ENCODE measurements at places on chromosomes 7 and 10. TPM values are rescaled to one million over a fixed set of nuclear protein-coding genes. Genes with fewer than 3 reads are reported as not detected.

DNA sequence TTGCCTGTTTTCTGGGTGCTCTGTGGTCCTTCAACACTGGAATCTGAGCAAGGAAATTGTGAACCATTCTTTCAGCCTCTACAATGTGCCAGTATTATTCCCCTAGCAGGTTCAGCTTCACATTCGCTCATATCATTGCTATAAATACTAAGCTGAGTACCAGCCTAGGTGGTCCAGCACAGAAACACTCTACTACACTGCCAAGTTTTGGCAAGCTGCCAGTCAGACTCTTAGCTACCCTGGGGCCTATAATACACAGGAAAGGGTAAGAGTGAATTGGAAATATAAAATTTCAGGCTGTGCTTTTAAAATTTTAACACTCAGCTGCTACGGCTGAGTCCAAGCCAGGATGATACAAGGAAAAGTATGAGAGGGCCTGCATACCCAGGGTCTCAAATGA, 49.9 kb upstream of the PPP1R3A start:
- DNase-seq: no peak
- H3K4me3 ChIP-seq: no peak overlapping the region
- H3K36me3 ChIP-seq: no peaks in the 10 kb centered on the region
- no peaks in the 10 kb centered on the region for H3K4me1 ChIP-seq

- H3K27ac ChIP-seq: peak overlapping the region; percentile 79
- no peaks in the 10 kb centered on the region for H3K27me3 ChIP-seq
- DNase-seq: no peak
- H3K36me3 ChIP-seq: no peaks in the 10 kb centered on the region
Observed at GRCh38 chr7:18504965-18505364, 9.4 kb downstream of the HDAC9 start.

DNA sequence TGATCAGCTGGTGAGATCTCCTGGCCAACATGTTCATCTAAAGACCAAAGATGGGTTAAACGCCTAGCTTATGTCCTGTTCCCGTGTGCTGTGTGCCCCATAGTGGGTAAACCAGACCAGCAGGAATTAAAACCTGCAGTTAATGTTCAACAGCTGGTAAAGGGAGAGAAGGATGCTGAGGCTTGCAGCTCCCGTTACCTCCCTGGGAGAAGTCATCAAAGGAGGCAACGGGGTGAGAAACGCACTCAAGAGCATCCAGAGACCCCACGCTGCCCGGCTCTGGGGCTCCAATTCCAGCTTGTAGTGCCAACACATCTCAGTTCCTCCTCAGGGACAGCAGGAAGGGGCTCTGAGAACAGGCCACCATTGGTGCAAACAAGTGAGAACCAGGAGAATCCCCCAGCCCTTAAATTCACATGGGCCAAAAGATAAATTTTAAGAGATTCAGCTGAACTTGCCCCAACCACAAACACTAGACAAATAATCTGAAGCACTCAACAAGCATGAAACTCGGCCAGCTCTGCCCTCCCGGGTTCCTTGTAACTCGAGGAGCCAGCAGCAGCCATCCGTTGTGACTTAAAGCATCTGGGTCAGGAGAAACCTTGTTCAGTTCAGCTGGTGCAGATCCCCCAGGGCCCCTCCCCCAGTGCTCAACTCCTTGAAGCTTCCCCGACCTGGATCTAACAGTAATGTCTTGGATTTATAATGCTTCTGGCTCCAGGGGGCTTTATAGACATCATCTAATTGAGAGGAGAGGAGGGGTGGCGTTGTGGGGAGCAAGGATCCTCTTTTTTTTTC, 29.4 kb downstream of the FAM241B start:
- peaks cover 77% of the 10 kb centered on the region for H3K4me1 ChIP-seq
- H3K36me3 ChIP-seq: no peaks in the 10 kb centered on the region
- peak overlapping the region; percentile 90 for H3K27ac ChIP-seq
- no peak for DNase-seq
- H3K27me3 ChIP-seq: no peaks in the 10 kb centered on the region

Gene SPDYE6
- total RNA-seq: 0.18 TPM

DNA sequence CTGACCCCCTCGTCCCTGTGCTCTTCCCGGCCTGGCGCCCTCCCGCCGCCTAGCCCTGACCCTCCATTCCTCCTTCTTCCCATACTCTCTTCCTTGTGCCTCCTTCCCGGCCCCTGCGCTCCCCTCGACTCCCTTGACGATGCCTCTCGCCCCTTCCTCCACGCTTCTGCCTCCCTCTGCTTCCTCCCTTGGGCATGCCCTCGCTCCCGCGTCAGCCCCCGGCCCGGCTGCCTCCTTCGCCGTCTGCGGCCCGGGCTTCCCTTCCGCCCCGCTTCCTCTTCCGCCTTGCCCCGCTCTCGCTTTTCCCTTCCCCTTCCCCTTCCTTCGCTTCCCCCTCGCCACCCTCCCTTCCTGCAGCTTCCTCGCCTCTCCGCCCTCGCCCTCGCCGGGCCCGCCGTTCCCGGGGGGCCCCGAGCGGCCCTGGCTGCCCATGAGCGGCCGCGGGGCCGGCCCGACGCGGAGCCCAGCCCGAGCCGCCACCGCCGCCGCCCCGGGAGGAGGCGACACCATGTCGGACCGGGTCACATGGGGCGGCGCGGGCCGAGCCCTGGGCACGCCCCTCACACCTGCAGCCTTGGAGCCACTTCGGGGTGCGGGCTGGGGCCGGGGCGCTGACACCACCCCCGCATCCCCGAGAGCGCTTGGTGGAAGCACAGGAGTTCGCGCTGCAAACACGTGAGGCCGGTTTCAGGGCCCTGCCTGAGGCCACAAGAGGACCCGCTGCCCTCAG, at the start of gene FBXW4:
TSS of gene FBXW4 (minus strand) at position 497 of the 730 bp plus-strand sequence. CDS start at position 432, 65 bp downstream.
- H3K4me3 ChIP-seq: peak within 1 kb of the TSS; percentile 62
- peak within 1 kb of the TSS; percentile 99 for H3K27ac ChIP-seq
- no peaks in the 10 kb centered on the region for H3K27me3 ChIP-seq

DNA sequence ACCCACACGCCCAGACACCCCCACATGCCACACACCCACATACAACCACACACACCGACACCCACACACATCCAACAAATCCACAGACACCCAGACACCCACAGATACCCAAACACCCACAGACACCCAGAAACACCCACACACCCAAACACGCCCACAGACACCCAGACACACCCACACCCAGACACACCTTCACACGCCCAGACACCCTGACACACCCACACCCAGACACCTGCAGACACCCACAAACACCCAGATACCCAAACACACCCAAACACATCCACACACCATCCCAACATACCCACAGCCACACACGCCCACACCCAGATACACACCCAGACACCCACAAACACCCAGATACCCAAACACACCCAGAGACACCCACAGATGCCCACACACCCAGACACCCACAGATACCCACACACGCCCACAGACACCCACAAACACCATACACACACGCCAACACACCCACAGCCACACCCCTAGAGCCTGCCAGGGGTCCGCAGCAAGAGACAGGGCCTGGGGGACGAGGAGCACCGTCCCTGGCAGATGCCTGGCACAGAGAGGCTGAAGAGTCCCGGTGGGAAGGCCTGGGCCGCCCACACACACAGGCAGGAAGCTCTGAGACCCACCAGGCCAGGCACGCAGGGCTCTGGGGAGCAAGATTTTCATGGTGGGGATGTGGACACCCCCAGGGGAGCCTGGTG, 28.5 kb downstream of the CYP2W1 start:
- no peak for DNase-seq
- H3K27ac ChIP-seq: no peak overlapping the region
- no peaks in the 10 kb centered on the region for H3K27me3 ChIP-seq
- H3K4me1 ChIP-seq: no peaks in the 10 kb centered on the region
- H3K36me3 ChIP-seq: no peaks in the 10 kb centered on the region
- H3K4me3 ChIP-seq: no peak overlapping the region

GRCh38 chr10:35213699-35214098, 87.1 kb downstream of the CREM start:
- peaks cover 24% of the 10 kb centered on the region for H3K36me3 ChIP-seq
- peaks cover 79% of the 10 kb centered on the region for H3K4me1 ChIP-seq
- no peaks in the 10 kb centered on the region for H3K27me3 ChIP-seq
- no peak overlapping the region for H3K4me3 ChIP-seq

- H3K36me3 ChIP-seq: no peaks in the 10 kb centered on the region
- no peaks in the 10 kb centered on the region for H3K27me3 ChIP-seq
- no peak overlapping the region for H3K27ac ChIP-seq
Observed at GRCh38 chr7:148927123-148928045, 43.3 kb upstream of the EZH2 start.

Gene VTI1A
- total RNA-seq: 33.1 TPM

- no peak for DNase-seq
- H3K27me3 ChIP-seq: no peaks in the 10 kb centered on the region
- no peak overlapping the region for H3K4me3 ChIP-seq
- no peaks in the 10 kb centered on the region for H3K36me3 ChIP-seq
- no peak overlapping the region for H3K27ac ChIP-seq
- no peaks in the 10 kb centered on the region for H3K4me1 ChIP-seq
Observed at GRCh38 chr7:803243-803635, 29.0 kb upstream of the SUN1 start.

Gene CCDC6
- total RNA-seq: 22.2 TPM

Gene HOXA5
- not detected for total RNA-seq

DNA sequence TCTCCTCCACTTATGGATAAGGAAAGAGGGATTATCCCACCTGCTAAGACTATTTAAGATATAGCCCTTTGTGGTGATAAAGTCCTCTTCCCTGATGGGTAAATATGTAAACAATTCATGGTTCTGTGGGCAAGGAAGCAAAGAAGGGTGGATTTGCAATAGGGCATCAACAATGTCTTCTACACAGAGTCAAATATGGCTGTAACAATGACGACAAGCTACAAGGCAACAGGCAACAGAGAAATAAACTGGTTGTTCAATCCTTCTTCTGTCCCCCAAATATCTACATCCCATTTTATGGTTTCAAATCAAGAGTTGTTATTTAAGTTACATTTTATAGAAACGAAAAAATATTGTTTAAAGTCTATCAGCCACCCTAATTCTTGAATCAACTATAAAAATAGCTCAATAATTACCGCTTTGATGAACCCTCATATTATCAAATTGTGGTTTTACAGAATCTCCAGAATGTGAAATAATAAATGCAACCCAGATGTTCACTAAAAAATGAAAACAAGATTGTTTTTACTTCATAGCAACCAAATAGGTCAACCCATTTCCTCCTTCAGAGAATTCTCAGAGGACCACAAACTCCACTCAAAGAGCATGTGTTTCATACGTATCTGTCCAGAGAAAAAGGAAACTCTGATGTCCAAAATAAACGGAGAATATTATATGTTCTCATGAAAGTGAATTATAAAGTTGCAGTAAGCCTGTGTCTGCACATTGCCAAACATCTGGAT, 13.8 kb downstream of the CYTH3 start:
- no peaks in the 10 kb centered on the region for H3K27me3 ChIP-seq
- DNase-seq: no peak
- H3K27ac ChIP-seq: no peak overlapping the region
- H3K4me1 ChIP-seq: no peaks in the 10 kb centered on the region
- H3K36me3 ChIP-seq: no peaks in the 10 kb centered on the region
- H3K4me3 ChIP-seq: no peak overlapping the region

Gene PPP2R2D
- total RNA-seq: 43.5 TPM

Gene AKAP9
- total RNA-seq: 19.1 TPM

GRCh38 chr10:43230909-43231522, 35.8 kb downstream of the RASGEF1A start:
- no peak overlapping the region for H3K4me3 ChIP-seq

Gene NYAP1
- total RNA-seq: 9.0 TPM

GRCh38 chr10:113108194-113108835, 158.3 kb downstream of the TCF7L2 start:
- H3K4me3 ChIP-seq: no peak overlapping the region
- H3K4me1 ChIP-seq: peaks cover 1% of the 10 kb centered on the region
- no peaks in the 10 kb centered on the region for H3K36me3 ChIP-seq
- H3K27me3 ChIP-seq: no peaks in the 10 kb centered on the region

GRCh38 chr10:108624052-108624451, 1299.3 kb downstream of the XPNPEP1 start:
- H3K4me1 ChIP-seq: no peaks in the 10 kb centered on the region
- H3K27ac ChIP-seq: no peak overlapping the region
- no peak overlapping the region for H3K4me3 ChIP-seq
- DNase-seq: no peak

Gene C10orf88
- 5.8 TPM for total RNA-seq

Gene GDF2
- 3.5 TPM for total RNA-seq

DNA sequence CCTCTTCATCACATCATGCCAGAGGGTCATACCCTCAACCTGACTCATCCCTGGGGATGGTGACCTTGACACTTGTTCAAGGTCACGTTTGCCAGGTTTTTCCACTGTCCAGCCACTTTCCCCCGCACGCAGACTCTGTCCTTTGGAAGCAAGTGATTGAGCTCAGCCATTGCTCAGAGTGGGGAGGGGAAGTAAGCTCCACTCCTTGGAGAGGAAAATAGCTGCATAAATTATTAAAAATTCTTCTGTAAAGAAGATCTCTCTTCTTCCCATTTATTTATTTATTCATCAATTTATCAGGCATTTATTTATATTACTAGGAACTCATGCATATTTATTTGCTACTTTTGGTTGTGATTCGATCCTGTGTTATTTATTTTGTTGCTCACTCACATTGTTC, 88.0 kb downstream of the GLRX3 start:
- no peaks in the 10 kb centered on the region for H3K27me3 ChIP-seq
- H3K4me1 ChIP-seq: no peaks in the 10 kb centered on the region
- no peak for DNase-seq

Gene OR2A2
- total RNA-seq: not detected

Gene ANKRD26
- 16.1 TPM for total RNA-seq

Gene FGFR2
- total RNA-seq: 47.1 TPM

Gene GPR85
- 0.32 TPM for total RNA-seq

DNA sequence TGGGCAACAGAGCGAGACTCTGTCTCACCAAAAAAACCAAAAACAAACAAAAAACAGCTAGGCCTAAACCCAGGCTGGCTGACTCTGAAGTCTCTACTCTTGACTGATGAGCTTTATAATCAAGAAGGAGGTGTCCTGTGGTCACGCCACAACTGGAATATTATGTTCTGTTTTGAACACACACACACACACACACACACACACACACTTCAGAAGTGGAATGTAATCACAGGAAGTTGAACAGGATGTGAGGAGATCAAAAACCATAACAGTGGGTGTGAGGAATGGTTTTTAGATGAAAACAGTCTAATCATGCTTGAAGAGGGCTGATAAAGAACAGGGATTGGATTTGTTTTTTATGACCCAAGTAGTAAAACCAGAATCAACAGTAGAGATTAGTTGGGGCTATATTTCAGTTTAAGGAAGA, 51.1 kb upstream of the IL6 start:
- peaks cover 4% of the 10 kb centered on the region for H3K4me1 ChIP-seq
- peak; percentile 71 for DNase-seq
- no peak overlapping the region for H3K4me3 ChIP-seq

Gene HGF
- 0.11 TPM for total RNA-seq

DNA sequence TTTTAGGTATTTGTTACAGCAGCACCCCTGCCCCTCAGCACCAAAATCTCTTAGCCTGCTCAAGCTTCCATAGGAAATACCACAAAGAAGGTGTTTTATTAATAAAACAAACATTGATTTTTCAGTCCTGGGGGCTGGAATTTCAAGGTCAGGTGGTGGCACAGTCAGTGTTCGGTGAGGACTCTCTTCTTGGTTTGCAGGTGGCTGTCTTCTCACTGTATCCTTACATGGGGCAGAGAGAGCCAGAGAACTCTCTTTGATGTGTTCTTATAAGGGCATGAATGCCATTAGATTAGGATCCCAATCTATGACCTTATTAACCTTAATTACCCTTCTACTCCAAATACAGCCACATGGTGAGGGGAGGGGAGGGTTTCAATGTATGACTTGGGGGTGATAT, 112.3 kb upstream of the PFKP start:
- no peaks in the 10 kb centered on the region for H3K27me3 ChIP-seq
- no peak overlapping the region for H3K4me3 ChIP-seq
- H3K36me3 ChIP-seq: no peaks in the 10 kb centered on the region
- no peak overlapping the region for H3K27ac ChIP-seq
- DNase-seq: no peak

Measured in cardiac muscle cell (in vitro differentiated cells and primary cell).